ENCODE measurements at places on chromosomes 2 and 18.

DNA sequence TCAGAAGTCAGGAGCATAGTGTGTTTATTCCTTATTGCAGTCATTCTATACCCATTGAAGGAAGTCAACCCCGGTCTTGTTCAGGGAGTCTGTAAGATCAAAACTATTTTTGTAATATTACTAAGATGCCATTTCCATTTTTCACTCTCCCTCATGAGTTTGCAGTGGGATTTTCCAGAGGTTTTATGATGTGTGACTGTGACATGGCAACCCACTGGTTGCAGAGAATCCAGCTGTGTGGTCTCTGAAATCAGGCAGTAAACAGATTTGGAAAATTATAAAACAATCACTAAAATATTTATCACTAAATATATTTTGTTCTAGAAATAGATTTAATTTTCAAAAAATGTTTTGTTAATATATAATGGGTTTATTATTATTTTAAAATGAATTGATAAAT is 38.1 kb downstream of the DLGAP1 start:
- no peak overlapping the region for H3K4me3 ChIP-seq
- peaks cover 7% of the 10 kb centered on the region for H3K4me1 ChIP-seq
- no peaks in the 10 kb centered on the region for H3K36me3 ChIP-seq
- no peak overlapping the region for H3K27ac ChIP-seq
- H3K27me3 ChIP-seq = no peaks in the 10 kb centered on the region
- no peak for DNase-seq

- peaks cover 13% of the 10 kb centered on the region for H3K4me1 ChIP-seq
- peak; percentile 60 for DNase-seq
- no peaks in the 10 kb centered on the region for H3K36me3 ChIP-seq
These were observed 46.1 kb downstream of the SERTAD2 start for GRCh38 chr2:64607381-64608304.

DNA sequence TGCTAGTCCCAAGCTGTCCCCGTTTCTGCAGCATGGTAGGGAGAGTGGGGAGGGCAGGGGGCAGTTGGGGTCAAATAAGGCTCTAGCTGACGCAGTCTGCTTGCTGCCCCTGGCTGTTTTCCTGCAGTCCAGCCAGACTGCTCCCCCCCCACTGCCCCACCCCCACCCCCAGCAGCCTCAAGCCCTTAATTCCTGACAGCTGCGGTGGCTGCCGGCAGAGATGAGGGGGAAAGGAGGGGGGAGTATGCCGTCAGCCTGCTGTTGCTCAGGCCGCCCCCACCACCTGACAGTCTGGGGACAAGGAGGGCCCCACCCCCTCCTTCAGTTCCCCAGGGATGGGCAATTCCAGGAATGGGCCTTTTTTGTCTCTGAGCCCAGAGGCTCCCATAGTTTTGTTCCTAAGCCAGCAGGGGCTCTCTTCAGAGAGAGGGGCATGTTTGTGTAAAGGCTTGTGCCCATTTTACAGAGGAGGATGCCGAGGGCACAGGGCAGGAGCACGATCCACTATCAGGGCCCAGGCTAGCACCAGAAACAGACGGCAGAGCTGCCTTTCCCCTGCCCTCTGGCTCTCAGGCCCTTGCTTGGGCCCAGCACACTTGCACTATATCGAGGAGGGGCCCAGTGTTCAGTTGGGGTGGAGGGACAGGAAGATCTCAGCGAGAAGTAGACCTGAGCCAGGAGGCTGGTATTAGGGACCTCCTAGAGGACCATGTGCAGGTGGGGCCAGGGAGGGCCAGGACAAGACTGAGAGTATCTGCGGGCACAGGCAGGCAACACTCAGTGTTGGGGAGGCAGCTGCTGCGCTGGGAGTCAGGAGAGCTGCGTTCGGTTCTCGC is 1.5 kb upstream of the WNT10A start:
- H3K36me3 ChIP-seq = no peaks in the 10 kb centered on the region
- peaks cover 29% of the 10 kb centered on the region for H3K4me1 ChIP-seq
- H3K27me3 ChIP-seq = peaks cover 99% of the 10 kb centered on the region

DNA sequence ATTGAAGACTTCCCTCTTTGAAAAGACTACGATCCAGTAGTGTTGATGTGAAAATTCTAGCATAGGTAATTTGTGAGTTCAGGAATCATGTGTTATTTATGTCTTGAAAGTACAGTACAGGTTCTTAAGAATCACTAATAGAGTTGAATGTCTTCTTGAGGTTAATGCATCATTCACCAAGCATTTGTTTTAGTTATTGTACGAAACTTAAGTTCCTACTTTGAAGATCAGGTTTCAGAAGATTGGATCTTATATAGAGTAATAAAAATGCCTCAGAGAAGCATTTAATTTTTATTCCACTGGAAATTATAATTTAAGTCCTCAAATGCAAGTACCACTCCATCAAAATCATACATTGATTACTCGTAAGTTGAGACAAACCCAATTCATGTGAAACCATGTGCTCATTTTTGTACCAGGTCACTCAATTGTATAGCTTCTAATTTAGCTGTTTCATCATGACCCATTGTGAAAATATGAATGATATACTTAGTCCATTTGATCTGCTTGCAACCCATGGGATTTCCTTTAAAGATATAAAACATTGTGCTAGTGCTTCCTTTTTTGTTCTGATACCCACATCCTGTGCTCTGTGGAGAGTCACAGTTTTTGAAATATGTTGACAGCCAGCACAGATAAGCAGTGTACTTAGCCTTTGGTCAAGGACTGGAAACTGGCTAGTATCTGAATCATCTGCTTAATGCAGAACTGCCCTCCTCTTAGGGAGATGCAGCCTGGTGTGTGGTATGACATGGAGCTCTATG is 22.5 kb upstream of the RAB27B start:
- H3K4me1 ChIP-seq = no peaks in the 10 kb centered on the region
- H3K27ac ChIP-seq = no peak overlapping the region
- H3K27me3 ChIP-seq = no peaks in the 10 kb centered on the region
- H3K4me3 ChIP-seq = no peak overlapping the region
- no peaks in the 10 kb centered on the region for H3K36me3 ChIP-seq

DNA sequence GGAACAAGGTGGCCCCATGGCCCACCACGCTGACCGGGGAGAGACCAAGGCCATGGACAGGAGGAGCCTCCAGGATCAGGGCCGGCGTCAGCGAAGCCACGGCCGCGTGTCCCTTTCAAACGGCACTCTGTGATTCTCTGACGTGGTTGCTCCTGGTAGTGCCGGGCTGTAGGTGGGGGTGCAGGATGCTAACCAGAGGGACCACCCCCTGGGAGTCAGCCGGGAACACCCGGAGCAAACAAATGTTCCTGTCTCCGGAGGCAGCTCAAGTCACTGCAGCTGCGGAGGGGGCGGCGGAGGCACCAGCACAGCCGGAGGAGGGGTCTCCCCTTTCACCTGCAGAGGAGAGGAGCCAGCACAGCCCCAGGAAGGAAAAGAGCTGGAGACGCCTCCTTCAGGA is 750.6 kb upstream of the SALL3 start:
- no peaks in the 10 kb centered on the region for H3K36me3 ChIP-seq
- H3K4me1 ChIP-seq = no peaks in the 10 kb centered on the region
- H3K4me3 ChIP-seq = no peak overlapping the region
- H3K27ac ChIP-seq = no peak overlapping the region
- H3K27me3 ChIP-seq = no peaks in the 10 kb centered on the region
